ENCODE measurements at places on chromosomes 16 and 17.

DNA sequence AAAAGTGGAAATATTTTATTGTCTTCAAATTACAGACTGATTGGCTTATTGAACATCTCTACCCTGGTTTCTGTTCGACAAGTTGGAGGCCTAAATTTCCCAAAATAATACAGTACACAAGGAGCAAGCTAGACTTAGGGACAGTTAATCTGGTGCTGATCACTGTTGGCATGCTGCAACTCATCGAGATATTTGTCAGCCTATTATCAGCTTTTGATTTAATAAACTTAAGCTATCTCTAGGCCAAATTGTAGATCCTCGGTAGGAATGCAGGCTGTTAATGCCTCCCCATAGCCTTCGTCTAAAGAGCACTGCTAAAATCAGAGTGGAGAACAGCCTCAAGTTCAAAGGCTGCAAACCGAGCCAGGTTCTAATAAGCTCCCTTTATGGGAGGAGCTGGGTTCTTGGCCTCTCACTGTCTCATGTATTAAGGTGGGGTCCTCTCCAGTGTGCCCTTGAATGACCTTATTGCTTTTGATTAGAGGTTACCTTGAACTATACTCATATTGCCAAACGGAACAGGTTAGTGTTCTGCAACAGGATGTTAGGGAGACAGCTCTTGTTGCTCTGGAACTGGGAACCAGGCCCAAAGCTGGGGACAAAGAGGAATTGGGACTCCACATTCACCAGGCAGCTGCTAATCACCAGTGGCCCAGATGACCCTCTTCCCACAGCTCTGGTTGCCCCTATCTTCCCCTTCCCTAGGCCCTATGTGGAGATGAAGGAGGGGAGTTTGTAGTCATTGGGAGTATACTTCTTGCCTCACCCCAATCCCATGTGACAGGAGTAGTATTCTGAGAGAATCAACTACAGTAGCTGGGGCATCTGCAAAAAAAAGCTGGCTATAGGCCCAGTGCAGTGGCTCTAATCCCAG is 69.5 kb upstream of the NOL11 start:
- no peak for DNase-seq

- DNase-seq, result no peak
These were observed 51.4 kb upstream of the TMEM132E start for GRCh38 chr17:34527908-34528470.

DNA sequence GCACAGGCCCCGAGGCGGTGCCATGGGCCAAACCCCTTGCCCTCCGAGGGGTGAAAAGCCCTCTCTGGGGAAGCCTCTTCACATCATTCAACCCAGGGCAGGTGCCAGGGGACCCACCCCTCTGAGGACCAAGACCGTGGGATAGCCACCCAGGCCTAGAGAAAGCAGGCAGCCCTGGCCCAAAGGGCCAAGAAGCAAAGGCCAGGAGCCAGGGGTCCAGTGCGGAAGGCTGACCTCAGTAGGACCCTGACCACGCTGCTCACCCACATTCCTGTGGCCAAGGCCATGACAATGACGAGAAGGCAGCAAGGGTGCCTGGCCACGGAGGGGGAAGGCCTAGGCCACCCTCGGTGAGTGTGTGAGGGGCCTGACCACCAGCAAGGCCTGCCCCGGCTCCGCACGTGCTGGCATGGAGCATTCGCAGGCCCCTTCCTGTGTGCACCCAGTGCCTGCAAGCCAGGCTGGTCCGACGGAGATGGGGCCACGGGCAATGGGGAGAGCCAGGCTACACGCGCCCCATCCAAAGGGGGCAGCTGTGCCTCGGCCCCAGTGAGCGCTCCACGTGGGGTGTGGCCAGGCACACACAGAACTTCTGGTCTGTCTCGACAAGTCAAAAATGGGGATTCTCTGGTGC is 24.5 kb upstream of the RASD1 start:
- DNase-seq, result no peak

DNA sequence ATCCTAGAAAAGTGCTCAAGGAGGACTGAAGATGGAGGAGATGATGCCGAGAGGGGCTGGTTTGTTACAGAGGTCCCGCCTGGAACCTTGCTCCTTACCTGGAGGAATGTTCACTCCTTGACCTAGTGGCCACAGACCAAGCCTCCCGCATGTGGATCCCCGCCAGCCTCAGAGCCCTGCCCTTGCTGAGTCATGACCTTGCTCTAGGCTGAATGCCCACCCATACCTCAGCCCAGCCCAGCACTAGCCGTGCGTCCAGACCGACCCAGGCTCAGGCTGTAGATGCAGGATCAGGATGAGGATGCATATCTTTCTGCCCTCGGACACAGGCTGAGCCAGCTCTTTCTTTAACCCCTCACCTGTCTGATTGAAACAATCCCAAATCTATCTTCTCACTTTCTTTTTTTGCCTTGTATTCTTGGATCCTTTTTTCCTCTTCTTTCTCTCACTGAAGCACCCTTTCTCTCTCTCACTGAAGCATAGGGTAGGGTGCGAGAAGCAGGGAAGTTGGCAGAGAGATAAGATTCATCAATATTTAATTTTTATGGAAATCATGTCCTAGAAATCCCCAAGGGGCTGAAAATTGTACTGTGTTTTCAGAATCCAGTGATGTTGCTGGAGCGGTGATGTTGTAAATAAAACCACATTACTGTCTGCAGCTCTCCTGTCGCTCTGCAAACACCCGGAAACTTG is 34.9 kb downstream of the WSCD1 start:
- no peak for DNase-seq

DNA sequence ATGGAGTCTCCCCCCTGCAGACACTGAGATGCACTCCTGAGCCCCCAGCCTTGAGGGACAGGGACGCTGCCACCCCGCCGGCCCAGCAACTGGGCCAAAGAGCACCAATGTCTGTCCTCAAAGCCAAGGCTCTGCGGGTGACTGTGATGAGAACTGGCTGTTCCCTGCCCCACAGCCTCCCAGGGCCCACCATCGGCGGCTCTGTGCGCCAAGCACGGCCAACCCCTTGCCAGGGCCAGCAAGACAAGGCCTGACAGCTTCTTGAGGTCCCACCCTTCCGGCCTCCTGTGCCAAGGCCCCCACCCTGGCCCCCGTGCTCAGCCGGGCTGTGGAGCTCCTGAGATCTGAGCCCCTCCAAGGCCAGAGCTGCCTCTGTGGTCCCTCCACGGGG is 34.2 kb upstream of the PABPN1L start:
- DNase-seq, result no peak

DNA sequence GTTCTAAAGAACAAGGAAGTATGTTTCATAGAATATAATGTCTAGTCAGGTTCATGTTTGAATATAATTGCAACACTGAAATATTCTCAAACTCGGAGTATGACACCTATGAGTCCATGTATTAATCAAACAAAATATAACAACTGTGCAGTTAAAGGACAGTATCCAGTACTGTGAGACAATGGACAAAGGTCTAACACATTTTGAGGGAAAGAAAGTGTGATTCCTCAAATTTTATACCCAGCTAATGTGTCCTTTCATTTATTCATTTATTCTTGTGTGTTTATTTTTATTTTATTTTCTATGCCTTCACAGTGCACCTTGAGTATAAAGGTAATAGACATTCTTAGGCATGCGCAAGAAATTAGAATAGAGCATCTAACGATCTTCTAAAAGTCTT is 401.0 kb upstream of the ZFHX3 start:
- DNase-seq, result no peak

GRCh38 chr16:75218256-75219076 is at the start of gene CTRB1:
Gene CTRB1 (plus strand): TSS chr16:75218988. CDS start chr16:75219008, 20 bp downstream.
- no peak for DNase-seq

- peak; percentile 13 for DNase-seq
These were observed 21.2 kb downstream of the PDILT start for GRCh38 chr16:20383106-20384029.

GRCh38 chr16:106623-107324 is 28.7 kb downstream of the MPG start:
- DNase-seq, result peak; percentile 66

- peak; percentile 88 for DNase-seq
These were observed at the start of gene CPPED1 for GRCh38 chr16:12803203-12804093. Gene CPPED1 (minus strand): TSS chr16:12803887. CDS start chr16:12803776, 111 bp downstream.

DNA sequence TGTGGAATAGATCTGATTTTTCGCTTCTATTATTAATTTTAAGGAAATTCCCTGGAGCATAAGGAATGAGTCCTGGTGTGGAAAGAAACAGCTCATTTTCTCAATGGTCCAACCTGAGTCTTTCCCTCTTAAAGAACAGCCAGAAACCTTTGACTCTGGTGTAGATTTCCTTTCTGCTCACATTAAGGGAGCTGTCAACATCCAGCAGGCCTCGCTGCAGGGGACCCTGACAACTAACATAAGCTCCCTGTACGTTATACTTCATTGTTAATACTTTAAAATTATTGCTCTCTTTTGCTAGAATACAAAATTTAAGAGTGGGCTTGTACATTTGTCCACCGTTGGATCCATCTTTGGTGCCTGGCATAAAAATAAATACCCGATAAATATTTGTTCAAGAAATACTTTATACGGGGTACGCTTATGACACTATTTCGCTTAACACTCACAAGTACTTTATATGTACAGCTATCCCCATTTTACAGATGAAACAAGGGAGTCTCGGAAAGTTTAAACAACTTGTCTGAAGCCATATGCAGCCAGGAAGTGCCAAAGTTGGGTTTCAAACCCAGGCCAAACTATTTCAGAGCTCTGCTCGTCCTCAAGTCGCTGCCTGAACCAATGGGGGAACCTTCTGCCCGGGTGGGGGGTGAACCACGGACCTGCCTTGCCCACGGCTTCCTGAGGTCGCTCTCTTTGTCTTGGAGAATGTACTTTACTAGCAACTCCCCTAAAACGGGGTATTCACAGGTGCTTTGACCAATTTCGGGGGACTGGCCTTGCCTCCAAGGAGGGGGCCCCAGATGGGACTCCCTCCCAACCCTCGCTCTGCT is 611 bp downstream of the SMARCE1 start:
- DNase-seq, result peak; percentile 13

DNA sequence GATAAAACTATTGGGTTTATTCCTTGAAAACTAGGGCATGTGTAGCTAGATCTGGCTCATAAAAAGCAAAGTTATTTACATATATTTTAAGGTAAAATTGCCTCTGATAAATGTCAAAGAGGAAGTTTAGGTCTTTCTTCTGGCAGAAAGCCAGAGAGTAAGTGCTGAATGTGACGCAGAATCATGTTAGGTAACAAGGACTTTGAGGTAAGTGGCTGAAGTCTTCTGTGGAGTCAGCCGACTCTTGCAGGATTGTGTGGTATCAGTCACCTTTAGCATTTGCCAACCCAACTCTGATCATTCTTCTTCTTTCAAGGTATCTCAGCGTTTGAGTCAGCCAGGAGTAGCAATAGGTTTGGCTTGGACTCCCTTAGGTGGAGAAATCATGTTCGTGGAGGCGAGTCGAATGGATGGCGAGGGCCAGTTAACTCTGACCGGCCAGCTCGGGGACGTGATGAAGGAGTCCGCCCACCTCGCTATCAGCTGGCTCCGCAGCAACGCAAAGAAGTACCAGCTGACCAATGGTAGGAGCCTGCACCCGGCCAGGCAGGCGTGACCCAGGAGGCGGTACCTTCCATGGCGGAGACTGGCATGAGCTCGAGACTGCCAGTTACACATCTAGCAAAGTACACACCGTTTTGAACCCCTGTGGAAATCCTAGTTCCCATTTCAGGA is 37.9 kb downstream of the SIAH1 start:
- DNase-seq, result no peak

- no peak for DNase-seq
These were observed 3.6 kb upstream of the USP7 start for GRCh38 chr16:8967132-8967821.

- DNase-seq, result no peak
These were observed at the start of gene MT3 for GRCh38 chr16:56589141-56590039. Gene MT3 (plus strand): TSS chr16:56589528. CDS start chr16:56589591, 63 bp downstream.

DNA sequence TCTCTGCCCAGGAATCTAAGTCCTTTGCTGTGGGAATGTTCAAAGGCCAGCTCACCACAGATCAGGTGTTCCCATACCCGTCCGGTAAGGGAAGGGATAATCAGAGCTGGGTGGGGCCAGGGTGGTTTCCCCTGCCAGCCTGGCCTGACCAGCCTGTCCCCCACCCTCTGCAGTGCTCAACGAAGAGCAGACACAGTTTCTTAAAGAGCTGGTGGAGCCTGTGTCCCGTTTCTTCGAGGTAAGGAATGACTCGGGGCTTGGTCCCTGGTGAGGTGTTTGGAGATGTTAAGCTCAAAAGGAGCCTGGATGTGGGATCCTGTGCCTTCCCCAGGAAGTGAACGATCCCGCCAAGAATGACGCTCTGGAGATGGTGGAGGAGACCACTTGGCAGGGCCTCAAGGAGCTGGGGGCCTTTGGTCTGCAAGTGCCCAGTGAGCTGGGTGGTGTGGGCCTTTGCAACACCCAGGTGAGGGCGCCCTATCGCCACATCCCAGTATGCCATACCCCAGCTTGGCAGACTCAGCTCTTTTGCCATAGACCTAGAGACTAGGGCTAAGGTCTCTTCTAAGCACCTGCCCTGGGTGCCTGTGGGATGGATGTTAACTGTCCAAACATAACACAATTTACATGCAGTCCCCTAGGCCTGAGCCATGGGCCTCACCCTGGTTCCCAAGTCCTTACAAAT is 997 bp downstream of the ACADVL start:
- DNase-seq, result peak; percentile 69

GRCh38 chr17:16281351-16281750 is 64.3 kb downstream of the PIGL start:
- no peak for DNase-seq

DNA sequence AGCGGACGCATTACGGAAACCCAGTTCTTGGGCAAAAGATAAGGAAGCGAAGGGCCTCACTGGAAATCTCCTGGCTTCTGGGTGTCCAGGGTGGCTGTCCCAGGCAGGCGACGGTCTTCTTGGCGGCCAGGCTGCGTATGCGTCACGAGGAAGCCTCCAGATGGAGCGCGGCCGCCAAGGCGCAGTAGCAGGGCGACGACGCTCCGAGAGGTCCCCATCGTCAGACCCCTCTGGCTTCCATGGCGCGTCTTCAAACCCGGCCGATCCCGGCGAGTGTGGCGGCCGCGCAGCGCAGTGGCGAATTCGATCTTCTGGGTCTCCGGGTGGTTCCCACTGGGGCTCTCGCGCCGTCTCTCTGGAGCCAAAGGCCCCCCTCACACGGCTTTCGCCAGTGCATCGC is 13.8 kb upstream of the ANKRD40CL start:
- no peak for DNase-seq

DNA sequence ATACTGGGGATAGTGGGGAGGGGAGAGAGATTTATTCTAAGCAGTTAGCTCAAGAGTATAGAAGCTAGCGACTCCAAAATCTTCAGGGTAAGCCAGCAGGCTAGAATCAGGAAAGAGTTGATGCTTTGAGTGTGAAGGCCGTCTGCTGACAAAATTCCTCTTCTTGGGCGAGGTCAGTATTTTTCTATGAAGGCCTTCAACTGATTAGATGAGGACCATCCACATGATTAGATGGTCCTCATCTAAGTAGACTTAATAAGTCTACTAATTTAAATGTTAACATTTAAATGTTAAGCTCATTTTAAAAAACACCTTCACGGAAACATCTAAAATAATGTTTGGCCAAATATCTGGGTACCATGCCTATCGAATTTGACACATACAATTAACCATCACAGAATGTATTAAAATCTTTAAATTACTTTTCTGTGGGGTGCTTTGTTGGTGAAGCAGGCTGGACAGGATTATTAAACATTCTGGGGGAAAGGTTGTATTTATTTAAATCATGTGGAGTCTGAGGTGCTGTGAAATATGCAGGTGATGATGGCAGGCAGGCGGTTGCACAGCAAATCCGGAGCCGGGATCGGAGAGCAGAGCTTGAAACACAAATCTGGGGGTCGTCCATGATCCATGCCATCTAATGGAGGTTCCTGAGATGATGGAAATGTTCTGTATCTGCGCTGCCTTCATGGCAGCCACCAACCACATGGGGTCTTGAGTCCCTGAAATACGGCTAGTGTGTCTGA is 49.8 kb upstream of the ADORA2B start:
- DNase-seq, result no peak

GRCh38 chr16:67837811-67838210 is 4.3 kb upstream of the THAP11 start:
- no peak for DNase-seq

GRCh38 chr17:12588531-12588930 is 77.2 kb upstream of the MYOCD start:
- DNase-seq, result no peak

Measured in CD4-positive, alpha-beta T cell treated with Interleukin-6 at 100 ng/mL for 8 hours (primary cell).